ENCODE measurements at places on chromosomes 6 and 20. TPM values are rescaled to one million over a fixed set of nuclear protein-coding genes. Genes with fewer than 3 reads are reported as not detected.

DNA sequence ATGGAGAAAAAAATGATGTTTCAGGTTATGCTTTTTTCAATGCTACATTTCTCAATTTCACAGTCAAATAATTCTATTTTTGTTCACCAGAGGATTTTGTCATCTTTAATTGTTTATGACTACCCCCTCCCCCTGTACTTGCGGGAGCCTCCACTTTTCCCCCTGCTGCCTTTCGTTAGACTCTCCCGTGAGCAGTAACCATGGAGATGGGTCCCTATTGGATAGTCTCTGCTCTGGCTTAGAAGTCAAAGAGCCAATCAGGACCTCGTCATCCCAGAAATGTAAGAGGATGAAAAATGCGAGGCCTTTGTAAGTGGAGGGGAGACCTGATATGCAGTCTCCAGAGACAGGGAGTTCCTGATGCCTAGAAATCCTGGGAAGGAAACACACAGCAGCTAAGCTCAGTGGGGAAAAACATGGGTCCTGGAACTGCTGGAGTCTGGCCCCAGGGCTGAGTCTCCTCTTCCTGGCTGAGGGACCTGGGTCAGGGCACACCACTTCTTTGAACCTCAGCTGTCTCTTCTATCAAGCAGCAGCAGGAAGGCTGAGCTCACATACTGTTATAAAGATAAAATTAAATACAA, 298.7 kb downstream of the TSHZ2 start:
- no peak for DNase-seq

GRCh38 chr6:2766767-2767656, 1.8 kb downstream of the WRNIP1 start:
- peak; percentile 59 for DNase-seq

- DNase-seq, result no peak
These were observed 953.7 kb downstream of the TFAP2A start for GRCh38 chr6:9461188-9461587.

Gene GHRH
- not detected for total RNA-seq

GRCh38 chr6:27061235-27061993, 186.1 kb upstream of the PRSS16 start:
- no peak for DNase-seq

Gene NRSN1
- total RNA-seq, result not detected

Gene RAB32
- total RNA-seq, result 78.3 TPM

Gene BTN1A1
- not detected for total RNA-seq

DNA sequence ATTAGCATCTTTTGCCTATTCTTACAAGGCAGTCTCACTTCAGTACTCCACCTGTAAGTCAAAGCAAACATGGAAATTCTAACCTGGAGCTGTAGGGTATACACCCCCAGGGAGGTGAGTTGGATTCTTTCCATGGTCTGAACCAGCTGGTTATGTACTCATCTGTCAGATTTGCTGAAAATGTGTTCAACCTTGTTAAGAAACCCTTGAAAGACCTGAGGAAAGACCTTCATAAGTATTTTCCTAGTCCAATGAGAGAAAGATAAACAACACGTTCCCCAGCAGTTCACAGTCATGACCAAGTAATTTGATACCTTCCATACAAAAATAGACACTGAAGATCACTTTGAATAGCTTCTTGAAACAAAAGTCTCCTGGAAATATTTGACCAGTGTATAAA, 42.5 kb downstream of the ID4 start:
- DNase-seq, result no peak

Gene NMBR
- not detected for total RNA-seq

Gene PDRG1
- 12.6 TPM for total RNA-seq

DNA sequence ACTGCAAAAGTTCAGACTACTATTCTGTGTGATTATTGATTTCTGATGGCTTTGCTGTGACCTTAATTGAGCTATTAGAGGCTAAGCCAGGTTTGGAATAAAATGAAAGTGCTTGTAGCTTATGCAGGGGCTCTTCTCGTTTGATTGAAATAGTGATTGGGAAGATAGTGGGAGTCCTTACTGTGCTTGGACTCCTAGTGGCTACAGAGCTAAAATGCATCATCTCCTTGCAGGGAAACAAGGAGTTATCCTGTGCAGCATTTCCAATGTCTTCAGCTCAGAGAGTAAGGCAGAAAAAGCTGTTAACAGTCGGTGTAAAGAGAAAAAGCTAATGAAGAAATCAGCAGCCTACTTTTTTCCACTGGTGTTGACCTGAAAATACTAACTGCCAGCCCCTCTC, 173.5 kb downstream of the SLC35F1 start:
- no peak for DNase-seq

- DNase-seq, result no peak
These were observed 214.8 kb upstream of the GRIK2 start for GRCh38 chr6:101178748-101179147.

GRCh38 chr6:107706516-107707115, 117.5 kb downstream of the SCML4 start:
- DNase-seq, result no peak

- no peak for DNase-seq
These were observed 38.0 kb downstream of the KIF16B start for GRCh38 chr20:16535277-16535676.

DNA sequence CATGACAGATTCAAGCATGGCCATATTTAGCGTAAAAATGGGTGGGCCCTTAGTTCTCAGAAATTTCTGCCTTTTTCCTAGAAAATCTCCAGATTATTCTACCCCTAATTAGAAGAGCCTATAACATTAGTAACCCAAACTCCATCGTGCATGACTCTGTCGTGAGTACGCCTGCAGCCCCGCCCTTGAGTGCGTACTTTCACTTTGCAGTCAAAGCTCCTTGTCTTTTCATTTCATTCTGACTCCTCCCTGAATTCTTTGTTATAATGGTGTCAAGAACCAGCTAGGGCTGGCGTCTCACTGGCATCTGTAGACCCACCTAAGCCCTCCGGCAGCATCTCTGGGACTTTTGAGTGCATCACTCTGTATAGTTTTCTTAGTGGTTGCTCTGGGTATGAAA, 61.7 kb upstream of the NOX3 start:
- no peak for DNase-seq

- DNase-seq, result peak; percentile 49
These were observed 14.8 kb downstream of the FAXC start for GRCh38 chr6:99334526-99335127.

GRCh38 chr20:23540624-23541023, 27.7 kb downstream of the CST9L start:
- no peak for DNase-seq

Gene HLA-DRB1
- total RNA-seq, result not detected

Gene AKAP12
- 340 TPM for total RNA-seq

GRCh38 chr20:6081236-6081635, 27.4 kb upstream of the LRRN4 start:
- no peak for DNase-seq

- DNase-seq, result no peak
These were observed 165.1 kb downstream of the LMBRD1 start for GRCh38 chr6:69631552-69632346.

Gene STMND1
- total RNA-seq, result not detected

- DNase-seq, result no peak
These were observed 9.8 kb upstream of the MAPK13 start for GRCh38 chr6:36120539-36120938.

GRCh38 chr6:142624978-142625715, 319.8 kb downstream of the HIVEP2 start:
- DNase-seq, result no peak

DNA sequence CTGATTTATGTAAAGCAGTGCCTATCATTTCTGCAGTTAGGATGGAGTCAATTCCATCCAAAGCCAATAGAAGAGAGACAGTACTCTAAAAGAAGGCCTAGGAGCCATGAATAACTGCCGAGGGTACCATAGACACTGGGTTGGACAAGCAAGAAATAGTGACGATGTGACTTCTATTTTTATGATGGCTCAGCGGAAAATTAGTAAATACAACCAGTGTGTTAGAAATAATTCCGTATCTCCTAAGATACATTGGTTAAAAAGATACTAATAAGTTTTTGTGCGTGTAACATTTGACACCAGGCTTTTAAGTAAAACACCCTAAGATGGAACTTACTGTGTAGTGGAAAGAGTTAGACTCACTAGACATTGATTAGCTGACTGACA, 45.6 kb upstream of the MOXD1 start:
- no peak for DNase-seq

DNA sequence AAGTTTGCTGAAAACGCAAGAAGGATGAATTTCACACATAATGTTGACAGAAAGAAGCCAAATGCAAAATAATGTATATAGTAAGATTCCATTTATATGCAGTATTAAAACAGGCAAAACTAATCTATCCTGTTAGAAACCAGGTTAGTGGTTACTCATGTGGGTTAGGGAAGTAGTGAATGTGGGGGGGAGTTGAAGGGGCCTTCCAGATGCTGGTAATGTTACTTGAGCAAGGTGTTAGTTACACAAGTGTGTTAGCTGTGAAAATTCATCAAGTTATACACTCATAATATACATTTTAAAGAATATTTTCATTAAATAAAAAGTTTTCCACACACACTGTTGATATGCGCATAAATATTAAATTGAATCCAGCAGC, 29.8 kb downstream of the USP45 start:
- no peak for DNase-seq

DNA sequence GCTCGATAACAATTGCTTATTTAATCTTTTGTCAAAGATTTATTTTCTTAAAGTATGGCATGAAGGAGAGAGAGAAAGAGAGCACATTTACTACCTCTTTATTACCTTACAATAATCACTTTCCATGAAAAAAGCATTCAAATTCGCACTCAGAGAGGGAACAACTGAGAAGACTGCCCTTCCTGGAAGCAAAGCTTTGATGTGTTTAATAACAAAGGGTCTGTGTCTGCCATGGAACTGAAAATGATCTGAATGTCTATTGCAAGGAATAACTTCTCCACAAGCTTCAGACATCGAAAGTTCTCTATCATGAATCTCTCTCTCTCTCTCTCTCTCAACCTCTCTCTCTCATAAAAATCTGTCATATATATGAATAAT, 308.9 kb downstream of the HDGFL1 start:
- DNase-seq, result no peak

Gene CST1
- not detected for total RNA-seq

DNA sequence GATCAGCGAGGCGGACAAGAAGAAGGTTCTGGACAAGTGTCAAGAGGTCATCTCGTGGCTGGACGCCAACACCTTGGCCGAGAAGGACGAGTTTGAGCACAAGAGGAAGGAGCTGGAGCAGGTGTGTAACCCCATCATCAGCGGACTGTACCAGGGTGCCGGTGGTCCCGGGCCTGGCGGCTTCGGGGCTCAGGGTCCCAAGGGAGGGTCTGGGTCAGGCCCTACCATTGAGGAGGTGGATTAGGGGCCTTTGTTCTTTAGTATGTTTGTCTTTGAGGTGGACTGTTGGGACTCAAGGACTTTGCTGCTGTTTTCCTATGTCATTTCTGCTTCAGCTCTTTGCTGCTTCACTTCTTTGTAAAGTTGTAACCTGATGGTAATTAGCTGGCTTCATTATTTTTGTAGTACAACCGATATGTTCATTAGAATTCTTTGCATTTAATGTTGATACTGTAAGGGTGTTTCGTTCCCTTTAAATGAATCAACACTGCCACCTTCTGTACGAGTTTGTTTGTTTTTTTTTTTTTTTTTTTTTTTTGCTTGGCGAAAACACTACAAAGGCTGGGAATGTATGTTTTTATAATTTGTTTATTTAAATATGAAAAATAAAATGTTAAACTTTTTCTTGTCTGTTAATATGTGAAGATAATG, 2.2 kb downstream of the HSPA1B start:
- DNase-seq, result peak; percentile 76
